Esophagus muscularis mucosa (tissue), 4 donors: ENCODE measurements at places on chromosomes 12 and 14. TPM values are rescaled to one million over a fixed set of nuclear protein-coding genes. Genes with fewer than 3 reads are reported as not detected.

- no peak for DNase-seq
Measured at GRCh38 chr12:2169489-2169888, 116.7 kb downstream of the CACNA1C start.

DNA sequence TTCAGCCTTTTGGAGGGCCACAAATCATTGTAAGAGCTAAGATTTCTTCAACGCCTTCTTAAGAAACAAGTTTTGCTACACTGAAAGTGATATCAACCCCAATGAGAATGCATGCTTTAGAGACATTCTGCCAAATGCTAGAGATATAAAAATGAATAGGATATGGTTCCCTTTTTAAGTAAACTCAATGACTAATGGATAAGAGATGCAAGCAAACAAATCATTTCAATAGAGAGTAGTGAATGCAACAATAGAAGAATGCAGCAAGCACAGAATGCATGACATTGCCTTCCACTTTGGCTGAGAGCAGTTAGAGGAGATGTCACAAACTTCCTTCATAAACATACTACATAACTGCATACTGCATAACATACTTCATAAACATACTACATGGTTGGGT, 116.4 kb downstream of the PDZRN4 start:
- DNase-seq = no peak

DNA sequence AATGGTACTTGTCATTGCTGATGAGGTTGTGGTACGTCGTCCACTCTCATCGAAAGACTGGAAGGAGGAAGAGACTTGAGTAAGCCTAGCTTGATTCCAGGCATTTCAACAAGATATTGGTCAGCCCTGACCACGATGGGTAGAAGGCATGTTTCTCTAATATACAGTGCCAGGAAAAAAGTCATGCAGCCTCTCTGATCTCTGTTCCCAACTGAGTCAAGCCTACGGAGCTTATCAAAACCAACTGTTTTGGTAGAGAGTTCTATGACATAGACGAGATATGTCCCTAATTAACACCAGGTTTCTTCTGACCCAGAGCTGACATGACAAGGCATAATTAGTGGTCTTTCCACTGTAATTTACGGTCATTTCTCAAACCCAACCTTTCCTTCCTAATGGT, 58.5 kb downstream of the NIN start:
- DNase-seq = no peak

- DNase-seq = no peak
Measured at GRCh38 chr12:26227361-26227745, 32.0 kb downstream of the SSPN start.

DNA sequence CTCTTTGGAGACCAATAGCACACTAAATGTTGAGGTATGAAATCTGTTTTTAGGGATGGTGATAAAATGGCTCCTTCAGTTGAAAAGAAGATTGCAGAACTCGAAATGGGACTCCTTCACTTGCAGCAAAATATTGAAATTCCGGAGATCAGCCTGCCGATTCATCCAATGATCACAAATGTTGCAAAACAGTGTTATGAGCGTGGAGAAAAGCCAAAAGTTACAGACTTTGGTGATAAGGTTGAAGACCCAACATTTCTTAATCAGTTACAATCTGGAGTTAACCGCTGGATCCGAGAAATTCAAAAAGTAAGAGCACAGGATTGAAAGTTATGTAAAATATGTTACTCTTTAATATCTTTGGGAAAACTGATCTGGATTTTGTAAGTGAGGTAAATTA, 15.3 kb downstream of the DYNC1H1 start:
- no peak for DNase-seq

DNA sequence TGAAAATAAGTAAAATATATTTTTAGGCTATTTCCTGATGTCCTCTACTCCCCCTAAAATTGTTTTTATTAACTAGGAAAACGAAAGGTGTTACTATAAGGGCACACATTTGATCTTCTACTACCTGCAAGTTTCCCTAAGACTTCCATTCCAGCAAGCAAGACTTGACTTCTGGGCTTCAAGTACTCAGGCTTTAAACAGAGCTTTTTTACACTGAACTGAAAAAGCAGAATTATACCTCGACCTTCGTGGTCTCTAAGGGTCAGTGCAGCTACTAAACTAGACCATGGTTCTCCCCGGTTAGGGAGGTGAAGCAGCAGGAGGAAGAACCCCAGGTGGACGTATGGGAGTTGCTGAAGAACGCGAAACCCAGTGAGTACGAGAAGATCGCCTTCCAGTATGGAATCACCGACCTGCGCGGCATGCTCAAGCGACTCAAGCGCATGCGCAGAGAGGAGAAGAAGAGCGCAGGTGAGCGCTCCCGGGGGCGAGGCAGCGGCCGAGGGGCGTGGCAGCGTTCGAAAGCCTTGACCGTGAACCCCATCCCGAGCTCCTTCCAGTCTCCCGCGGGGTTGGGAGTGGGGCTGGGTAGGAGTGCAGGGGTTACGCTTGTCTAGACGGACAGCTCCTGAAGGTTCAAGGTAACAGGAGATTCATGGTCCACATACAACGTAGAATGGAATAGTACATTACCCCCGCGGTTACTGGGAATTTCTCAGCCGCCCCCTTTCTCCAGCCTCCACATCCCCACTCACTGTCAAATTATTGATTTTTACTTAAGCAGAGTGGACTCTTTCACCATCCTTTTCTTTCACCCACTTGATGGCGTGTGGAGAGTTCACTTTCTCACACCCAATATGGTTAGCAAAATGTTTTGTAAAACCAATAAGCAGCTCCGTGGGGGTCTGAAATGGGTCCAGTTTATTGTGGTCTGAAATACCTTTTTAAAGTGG, 47.6 kb downstream of the MYBPC1 start:
- no peak for DNase-seq

GRCh38 chr14:59292028-59292427, 103.6 kb downstream of the DAAM1 start:
- DNase-seq = no peak

- no peak for DNase-seq
Measured at GRCh38 chr12:118064608-118065007, 3.6 kb upstream of the WSB2 start.

DNA sequence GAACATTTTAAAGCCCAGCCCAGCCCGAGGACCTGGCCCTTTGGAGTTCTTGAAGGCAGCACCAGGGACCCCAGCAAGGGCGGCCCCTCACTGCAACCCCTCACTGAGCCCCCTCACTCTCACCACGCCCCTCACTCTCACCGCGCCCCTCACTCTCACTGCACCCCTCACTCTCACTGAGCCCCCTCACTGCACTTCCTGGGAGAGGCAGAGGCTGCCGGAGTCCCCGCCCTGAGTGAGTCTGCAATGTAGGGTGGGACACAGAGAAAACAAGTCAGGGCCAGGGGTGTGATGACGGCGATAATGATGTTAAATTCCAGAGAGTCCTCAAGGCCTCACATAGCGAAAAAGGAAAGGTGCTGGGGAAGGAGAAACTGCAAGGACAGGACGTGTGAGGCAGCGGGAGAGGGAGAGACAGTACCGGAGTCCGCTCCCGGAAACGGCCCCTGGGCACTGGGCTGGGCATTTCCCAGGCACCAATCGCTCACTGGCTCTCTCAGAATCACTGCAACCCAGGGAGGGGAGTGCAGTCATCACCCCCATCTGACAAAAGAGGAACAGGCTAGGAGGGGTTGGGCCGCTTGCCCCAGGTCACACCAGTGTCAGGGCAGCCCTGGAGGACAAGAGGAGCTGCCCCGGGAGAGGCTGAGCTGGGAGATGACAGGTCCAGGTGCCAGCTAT, 24.9 kb downstream of the CCDC88C start:
- DNase-seq = no peak

DNA sequence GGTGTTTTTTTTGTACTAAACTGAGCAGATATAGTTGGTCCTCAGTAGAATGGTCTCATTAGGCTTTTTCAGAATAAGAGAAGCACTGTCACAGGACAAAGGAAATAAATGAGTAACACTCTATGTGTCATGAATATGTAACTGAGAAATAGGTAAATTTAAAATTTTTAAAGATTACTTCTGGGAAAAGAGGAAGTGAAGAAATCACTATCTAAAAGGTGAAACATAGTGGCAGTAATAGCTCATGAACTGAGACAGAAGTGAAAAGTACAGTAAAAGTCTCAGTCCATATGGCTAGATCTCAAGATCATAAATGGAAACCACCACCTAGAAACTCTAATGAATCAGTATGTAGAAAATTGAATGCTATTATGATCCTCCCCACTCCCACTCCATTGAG, 89.3 kb upstream of the TTC7B start:
- no peak for DNase-seq

GRCh38 chr14:77659831-77660230, 43.4 kb upstream of the SPTLC2 start:
- no peak for DNase-seq

GRCh38 chr14:75081660-75082229, 12.3 kb downstream of the ZC2HC1C start:
- no peak for DNase-seq

GRCh38 chr12:22527999-22528398, 16.3 kb downstream of the C2CD5 start:
- no peak for DNase-seq

GRCh38 chr14:100748403-100748802, 21.7 kb downstream of the DLK1 start:
- no peak for DNase-seq

GRCh38 chr12:103799504-103799856, 41.6 kb downstream of the NT5DC3 start:
- no peak for DNase-seq

- no peak for DNase-seq
Measured at GRCh38 chr12:3189282-3189681, 112.1 kb downstream of the TSPAN9 start.

Gene TAS2R19
- total RNA-seq = 3.5 TPM

Gene PZP
- 0.06 TPM for total RNA-seq

Gene CDKN3
- total RNA-seq = 0.65 TPM
